ENCODE measurements at places on chromosomes 13 and 19.

DNA sequence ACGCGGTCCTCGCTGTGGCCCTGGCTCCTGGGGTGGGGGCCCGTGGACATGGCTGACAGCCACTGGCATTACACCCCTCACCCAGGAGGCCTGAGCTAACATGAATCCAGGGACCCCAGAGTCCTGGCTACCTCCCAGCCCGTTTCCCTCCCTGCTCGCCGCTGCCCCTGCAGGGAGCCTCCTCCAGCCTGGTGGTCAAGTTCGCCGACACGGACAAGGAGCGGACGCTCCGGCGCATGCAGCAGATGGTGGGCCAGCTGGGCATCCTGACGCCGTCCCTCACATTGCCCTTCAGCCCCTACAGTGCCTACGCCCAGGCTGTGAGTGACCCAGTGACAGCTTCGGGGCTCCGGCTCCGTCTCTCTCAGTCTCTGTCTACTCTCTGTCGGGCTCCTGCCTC lies 56.6 kb downstream of the CELF5 start:
- DNase-seq, result no peak

DNA sequence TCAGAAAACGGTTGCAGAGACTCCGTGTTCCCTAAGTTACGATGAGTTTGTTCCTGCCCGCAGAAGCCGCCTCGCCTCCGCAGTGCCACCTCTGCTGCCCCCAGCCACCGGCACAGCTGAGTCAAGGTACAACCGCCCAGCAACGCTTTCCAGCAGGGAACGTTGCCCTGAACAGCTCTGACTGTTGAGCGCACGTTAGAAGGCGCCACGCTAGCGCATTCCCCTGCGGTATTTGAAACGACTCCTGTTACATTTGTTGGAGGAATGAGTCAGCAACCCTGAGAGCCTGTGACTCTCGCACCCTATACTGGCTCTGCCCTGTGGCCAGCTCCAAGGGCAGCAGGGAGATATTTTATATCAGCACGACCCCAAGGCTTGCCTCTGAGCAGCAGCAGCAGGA lies 302.8 kb downstream of the TEX29 start:
- DNase-seq, result no peak

DNA sequence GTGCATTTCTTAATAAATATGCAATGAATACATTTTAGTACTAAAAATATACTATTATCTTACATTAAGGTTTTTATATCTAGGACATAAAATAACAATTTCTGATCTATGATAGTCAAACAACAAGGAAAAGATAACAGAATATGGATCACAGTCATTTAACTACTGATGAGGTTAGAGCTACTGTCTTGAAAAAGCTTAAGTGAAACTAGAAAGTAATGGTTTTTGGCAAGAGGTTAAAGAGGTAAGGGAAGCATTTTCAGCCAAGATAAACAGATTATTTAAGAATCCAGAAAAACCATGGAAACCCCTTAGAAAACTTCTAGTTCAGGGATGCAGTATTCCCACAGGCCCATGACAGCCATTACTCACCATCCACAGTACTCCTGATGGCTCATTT lies 787.4 kb downstream of the DACH1 start:
- DNase-seq, result no peak

GRCh38 chr13:113979791-113980471 lies 6.1 kb upstream of the C13orf46 start:
- no peak for DNase-seq

DNA sequence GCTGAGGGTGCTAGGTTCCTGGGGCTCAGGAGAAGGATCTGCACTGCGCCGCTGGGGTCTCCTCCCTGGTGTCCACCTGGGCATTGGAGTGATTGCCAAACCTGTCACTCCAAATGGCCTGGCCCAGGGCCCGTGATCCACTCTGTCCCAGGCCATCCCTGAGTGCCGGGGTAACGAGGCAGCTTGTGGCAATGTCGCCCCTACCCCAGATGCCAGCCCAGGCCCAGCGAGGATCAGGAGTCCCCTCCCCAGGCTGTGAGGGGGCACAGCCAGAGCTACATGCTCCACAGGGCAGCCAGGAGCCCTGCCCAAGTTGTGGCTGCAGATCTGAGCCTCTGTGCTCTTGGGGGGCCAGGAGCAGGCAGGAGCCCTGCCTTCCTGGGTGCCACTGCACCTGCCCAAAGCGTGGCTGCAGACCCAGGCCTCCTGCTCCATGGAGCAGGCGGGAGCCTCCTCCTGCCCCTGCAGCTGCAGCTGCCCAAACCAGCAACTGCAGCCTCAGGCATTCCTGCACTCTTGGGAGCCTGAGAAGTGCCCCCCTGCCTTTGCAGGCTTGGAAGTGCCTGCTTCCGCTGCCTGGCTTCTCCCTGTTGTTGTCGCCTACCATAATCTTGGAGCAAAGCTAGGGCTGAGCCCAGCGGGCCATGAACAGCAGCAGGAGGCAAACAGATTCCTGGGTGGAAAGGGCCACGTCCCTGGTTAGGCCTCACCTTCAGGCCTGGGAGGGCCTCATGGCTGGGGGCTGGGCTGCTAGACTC lies 4.6 kb downstream of the IGFL4 start:
- no peak for DNase-seq

GRCh38 chr13:113771709-113772331 lies 12.8 kb downstream of the TMEM255B start:
- peak; percentile 54 for DNase-seq

GRCh38 chr13:110563463-110563774 lies 1.9 kb upstream of the RAB20 start:
- DNase-seq, result no peak

All from HFFc6 (cell line).